ENCODE measurements at places on chromosomes 16 and 17.
A peak's percentile ranks its signal among the peaks of the same experiment; 100 is the strongest.

GRCh38 chr16:1534021-1535020, 855 bp downstream of the TMEM204 start:
- DNase-seq, result peak; percentile 44

DNA sequence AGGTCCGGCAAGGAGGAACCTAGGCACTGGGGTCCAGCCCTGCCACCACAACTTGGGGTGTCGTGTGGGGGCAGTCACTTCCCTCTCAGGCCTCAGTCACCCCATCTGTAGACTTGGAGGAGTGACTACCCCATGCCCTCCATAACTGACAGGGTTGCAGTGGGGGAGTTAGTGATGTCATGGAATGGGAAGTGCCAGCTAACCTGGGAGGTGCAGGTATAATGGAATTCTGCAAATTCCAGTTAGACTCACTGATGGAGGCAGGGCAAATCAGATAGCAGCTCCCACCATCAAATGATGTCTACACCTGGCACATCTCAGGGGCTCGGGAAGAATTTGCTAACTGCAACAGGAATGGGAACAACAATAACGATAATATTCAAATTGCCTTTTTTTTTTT, 72.9 kb downstream of the CNGB1 start:
- no peak for DNase-seq

GRCh38 chr17:82348866-82349265, 10.2 kb upstream of the TEX19 start:
- no peak for DNase-seq

DNA sequence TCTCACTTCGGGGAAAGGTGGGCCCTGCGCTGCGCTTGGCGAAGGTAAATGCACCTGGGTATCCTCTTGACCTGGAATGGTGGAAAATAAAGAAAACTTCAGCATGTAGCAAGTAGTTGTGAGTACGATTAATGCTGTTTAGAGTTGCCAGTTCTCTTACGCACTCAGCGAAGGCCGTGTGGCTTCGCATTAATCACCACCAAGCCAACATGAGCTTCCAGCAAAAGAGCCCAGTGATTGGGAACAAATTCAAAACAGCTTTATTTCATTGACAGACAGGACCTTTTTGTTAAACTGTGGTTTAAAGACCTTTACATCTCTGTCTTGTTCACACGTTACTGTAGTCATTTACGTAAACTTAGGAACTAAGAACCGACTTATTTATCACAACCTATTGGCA, 531.4 kb downstream of the MAF start:
- no peak for DNase-seq

DNA sequence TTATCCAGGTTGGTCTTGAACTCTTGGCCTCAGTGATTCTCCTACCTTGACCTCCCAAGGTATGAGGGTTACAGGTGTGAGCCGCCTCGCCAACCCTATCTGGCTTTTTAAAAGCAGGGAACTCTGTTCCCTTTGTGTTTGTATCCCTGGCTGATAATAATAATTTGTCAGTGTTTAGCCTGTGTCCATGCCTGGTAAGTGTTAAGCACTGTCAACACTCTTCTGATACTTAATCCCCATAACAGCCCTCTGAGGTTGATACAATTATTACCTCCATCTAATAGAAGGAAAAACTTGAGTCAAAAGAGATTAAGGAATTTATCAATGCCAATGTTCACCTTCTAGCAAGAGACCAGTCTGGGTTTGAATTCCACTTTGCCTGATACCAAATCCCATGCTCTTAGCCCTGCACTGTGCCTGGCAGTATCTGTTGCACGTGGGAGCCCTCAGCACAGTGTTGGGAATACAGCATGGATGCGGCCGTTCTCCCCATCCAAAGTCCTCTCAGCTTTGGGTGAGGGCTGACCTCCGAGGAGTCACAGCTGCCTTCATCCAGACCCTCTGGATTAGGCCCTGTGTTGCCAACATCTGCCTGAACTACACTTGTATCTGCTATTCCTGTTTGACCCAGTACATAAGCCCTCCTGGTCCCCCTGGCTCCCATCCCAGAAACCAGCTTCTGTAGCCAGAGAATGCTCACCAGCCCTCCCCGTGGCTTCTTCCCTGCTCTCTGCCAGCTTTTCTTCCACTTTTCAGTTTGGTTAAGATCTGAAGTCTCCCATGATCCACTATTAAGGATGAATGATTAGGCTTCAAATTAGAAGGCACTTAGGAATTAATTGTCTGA, 335.6 kb upstream of the ASIC2 start:
- DNase-seq, result no peak

DNA sequence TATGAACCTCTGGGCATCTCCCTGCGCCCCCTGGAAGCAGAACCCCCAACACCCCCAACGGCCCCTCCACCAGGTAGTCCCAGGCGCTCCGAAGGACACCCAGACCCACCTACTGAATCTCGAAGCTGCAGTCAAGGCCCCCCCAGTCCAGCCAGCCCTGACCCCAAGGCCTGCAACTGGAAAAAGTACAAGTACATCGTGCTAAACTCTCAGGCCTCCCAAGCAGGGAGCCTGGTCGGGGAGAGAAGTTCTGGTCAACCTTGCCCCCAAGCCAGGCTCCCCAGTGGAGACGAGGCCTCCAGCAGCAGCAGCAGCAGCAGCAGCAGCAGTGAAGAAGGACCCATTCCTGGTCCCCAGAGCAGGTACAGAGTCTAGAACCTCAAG, 1.5 kb downstream of the BCL6B start:
- no peak for DNase-seq

DNA sequence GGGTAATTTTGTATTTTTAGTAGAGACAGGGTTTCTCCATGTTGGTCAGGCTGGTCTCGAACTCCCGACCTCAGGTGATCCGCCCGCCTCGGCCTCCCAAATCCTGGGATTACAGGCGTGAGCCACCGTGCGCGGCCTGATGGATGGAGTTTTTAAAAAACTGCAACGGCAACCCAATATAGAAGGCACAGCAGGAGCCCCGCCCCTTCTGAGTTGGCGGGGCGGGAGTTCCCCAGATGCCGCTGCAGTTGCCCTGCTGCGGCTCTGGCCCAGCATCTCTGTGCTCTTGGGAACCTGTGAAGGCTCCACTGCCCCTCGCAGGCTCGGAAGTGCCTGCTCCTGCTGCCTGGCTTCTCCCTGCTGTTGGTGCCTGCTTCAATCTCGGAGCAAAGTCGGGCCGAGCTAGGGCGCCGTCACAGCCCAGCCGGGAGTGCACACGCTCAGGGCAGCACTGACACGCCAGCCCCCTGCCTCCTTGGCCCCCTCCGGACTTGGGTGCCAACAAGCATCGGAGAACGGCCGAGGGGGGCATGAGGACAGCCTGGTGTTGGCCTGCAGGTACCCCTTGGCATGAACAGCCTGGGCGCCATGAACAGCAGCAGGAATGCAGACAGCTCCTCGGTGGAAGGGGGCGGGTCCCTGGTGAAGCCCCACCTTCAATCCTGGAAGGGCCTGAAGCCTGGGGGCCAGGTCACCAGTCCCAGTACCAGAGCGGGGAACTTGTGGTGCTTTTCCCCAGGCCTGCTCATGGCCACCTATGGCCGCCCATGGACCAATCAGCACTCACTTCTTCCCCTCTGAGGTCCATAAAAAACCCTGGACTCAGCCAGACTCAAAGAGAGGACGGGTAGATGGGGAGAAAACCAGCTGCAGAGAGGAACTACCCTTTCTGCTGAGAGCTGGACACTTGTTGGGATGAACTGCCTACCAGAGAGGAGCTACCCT, 2.3 kb upstream of the NT5M start:
- peak; percentile 56 for DNase-seq

DNA sequence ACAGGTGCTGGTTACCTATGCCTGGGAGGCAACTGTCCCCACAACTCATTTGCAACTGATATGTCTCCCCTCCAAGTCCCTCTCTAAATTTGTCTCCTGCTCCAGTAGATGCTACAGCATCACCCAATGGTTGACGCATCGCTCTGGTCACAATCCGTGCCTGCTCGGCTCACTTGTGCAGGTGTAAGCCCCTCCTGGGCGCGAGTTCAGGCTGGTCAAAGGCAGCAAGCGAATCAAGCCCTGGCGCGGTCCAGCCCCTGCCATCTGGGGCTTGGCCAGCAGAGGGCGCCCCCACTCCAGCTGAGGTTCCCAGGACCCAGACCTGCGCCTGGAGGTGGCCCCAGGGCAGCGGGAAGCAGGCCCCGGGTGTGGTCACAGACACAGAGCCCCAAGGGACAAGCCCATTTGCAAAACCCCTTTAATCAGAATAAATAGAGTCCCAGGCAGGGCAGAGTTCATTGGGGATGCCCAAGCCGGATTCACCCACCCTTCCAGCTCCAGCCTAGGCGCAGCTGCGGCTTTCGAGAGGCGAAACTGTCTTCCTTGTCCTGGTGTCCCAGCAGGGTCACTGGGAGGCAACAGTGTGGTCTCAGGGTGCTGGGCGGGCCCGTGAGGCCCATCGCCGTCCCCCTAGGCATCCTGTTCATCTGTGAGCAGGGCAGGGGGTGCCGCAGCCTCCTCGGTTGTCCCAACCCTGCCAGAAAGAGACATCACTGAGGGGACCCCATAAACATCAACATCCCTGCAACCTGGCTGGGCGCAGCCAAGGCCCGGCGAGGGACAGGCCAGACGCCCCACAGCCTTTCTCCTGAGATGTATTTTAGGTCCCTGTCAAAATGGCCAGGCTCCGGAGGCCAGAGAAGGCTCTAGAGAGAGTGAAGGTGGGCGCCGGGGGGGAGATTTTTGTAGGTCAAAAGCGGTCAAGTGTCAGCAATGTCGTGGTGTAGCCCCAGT, 15.8 kb downstream of the TMC6 start:
- DNase-seq, result peak; percentile 81

DNA sequence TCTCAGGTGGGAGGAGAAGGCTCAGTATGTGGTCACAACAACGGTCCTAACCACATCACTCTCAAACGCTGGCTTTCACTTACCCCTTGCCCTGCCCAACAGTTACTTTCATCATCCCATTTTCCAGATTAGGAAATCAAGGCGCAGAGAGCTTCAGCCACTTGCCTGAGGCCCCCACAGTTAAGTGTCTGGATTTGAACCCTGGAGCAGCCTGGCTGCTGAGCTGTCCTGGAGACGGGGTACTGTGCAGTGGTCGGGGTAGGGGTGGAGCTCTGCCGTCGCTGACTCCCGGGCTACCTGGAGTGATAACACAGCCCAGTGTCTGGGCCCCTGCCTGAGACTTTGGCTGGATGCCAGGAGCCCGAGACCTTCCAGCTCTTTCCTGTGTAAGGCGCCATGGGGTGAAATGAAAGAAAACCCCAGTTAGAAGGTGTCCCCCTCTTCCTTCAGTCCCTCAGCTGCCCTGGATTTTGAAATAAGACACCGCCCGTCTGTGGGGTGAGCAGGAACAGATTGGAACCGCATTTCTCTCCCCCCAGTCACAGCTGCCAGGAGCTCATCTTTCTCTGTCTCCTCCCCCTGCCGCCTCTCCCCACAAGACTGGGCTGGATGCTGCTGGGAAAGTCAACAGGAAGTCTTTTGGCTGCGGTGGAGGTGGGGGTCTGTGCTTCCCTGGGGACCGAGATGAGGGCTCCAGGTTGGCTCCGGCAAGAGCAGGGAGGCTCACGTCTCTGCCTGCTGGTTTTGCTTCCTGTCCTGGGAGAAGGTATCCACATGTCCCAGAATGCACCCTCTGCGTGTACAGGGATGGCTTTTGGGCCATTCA, 280.2 kb downstream of the SEC14L1 start:
- peak; percentile 44 for DNase-seq

DNA sequence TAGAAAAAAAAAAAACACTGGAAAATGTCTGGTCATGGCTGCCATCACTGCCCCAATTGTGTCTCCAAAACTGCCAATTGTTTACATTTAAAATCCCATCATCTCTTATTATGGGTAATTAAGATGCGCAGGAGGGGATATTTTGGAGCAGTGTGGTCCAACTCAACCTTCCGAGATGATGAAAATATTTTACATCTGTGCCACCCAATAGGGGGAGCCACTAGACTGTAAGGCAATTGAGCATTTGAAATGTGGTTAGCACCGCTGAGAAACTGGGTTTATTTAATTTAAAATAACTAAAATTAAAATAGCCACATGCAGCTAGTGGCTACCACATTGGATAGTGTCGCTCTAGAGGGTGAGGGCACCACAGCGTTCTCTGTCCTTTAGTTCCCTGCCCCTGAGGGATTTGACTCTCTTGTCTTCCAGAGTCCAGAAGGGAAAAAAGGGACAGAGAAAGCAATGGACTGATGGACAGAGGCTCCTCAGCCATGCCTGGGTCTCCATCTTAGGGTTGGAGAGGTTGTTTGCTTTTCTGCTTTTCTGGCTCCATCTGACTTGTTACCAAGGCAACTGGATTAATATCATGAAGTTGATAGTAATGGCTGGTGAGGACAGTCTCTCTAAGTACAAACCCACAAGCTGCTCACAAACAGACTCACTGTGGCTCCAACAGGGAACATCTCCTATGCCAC, 3.5 kb downstream of the MPO start:
- no peak for DNase-seq

GRCh38 chr17:35947156-35947585, 3.7 kb upstream of the LYZL6 start:
- DNase-seq, result peak; percentile 36

DNA sequence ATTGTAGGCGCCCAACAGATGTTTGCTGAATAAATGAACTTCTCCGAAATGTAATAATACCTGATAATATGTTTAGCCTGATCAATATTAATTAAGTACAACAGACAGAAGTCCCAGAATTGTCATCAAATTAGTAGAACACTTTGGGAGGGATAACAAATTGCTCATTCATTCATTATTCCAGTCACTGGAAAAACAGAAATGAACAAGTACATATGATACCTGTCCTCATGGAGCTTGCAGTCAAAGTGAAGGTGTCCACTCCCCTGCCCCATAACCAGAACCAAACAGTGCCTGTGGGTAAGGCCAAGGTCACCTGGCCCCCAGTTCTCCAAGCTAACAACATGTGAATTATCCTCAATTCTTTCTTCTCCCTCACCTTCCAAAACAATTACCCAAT, 42.8 kb downstream of the MYO1D start:
- no peak for DNase-seq

DNA sequence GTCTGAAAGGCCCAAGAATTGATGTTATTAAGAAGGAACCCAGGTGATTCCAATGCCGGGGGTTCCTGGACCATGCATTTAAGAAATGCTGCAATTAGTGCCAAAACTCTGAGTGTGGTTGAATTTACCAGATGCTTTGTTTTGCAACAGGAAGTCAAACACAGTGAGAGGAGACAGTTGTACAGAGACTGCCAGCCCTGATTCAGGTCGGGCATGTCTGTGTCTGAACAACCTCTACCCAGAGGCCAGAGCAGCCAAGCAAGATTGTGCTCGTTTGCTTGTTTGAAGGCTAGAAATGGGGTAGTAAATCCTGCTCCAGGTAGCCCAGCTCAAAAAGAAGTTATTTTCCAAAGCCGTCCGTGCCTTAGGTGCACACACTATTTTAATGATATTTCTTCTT, 412.4 kb upstream of the ERCC4 start:
- no peak for DNase-seq
